ENCODE measurements at places on chromosomes 7 and 10. TPM values are rescaled to one million over a fixed set of nuclear protein-coding genes. Genes with fewer than 3 reads are reported as not detected.

Gene GPER1
- 1.4 TPM for total RNA-seq

Gene FAM25A
- not detected for total RNA-seq

Gene PODXL
- 1.1 TPM for total RNA-seq

Gene AMZ1
- under 0.01 TPM for total RNA-seq

Gene TEX47
- total RNA-seq = not detected

Gene NAT16
- not detected for total RNA-seq

Gene RSPH10B
- total RNA-seq = not detected

Gene NEUROD6
- not detected for total RNA-seq

Gene TRIM50
- total RNA-seq = not detected

Gene SLF2
- 22.5 TPM for total RNA-seq

Gene CPA2
- not detected for total RNA-seq

Gene FXYD4
- not detected for total RNA-seq

Gene ZNF487
- 12.7 TPM for total RNA-seq

Gene MACROH2A2
- total RNA-seq = 30.7 TPM

Gene SYT15B
- total RNA-seq = 0.24 TPM

Data from epithelial cell of alveolus of lung (primary cell).